Effector memory CD8-positive, alpha-beta T cell (primary cell): ENCODE measurements at places on chromosomes 1 and 21.
A peak's percentile ranks its signal among the peaks of the same experiment; 100 is the strongest.

DNA sequence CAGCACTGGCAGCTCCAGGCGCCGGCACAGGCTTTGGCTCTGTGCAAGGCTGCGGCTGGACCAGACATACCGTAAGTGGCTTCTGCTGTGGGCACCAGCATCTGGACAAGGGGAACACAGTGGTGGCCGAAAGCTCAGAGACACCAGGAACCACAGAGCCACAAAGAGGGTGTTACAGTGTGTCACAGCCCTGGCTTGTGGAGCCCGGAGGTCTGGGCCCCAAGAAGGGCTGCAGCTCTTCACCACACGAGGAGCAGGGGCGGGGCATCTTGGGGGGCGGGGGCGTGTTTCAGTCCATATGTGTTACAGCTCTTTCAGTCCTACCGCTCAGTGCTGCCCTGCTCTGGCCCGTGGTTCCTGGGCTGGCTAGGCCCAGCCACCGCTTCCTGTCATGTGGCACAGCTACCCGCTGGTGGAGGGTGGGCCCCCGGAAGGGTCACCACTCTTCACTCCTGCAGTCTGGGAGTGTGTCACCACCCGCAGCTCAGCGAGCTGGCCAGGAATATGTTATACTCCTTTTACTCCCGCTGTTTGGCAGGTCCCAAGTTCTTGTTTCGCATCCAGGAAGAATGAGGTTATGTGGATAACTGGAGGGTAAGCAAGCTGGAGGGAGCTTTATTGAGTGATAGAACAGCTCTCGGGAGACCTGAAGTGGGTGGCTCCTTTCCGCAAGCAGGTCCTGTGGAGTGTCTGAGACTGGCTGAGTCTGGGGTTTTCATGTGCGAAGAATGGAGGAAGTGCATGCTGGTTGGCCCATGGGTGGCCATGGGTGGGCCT, 3.3 kb upstream of the LSM10 start:
- DNase-seq: peak; percentile 34

DNA sequence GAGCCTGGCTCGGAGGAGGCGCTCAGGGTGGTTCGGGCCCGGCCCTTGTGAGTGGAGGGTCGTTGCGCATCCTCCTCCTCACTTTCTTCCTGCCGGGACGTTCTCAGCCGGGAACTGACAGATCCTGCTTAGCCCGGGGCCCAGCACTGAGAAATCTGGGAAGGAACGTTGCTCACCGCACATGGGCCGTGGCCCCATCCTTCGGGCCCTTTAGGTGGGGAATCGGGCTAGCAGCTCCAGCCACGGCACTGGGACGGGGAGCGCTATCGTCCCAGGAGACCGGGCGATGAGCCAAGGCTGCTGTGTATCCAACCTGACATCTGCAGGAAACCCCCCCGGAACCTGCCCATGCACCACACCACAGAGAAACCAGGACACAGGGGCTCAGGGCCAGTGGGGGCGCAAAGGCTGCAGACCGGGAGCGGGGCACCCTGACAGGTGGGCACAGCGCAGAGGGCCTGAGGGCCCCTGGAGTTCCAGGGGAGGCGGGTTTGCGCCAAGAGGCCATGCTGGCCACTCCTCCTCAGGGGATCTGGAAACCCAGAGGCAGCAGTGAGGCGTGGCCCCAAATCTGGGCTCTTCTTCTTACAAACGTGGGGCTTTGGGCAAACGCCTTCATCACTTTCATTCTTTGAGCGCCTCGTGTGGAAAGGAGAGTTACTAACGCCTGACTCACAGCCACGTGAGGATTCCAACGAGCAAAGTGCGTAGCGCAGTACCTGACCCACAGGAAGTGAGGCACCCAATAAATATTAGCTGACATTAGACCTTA, at the start of gene SH2D5:
TSS of gene SH2D5 (minus strand) at position 116 of the 772 bp plus-strand sequence. CDS start 4,659 bp downstream, outside the sequence.
- peak; percentile 56 for DNase-seq

GRCh38 chr1:55087439-55087838, 48.1 kb downstream of the PCSK9 start:
- DNase-seq: no peak

DNA sequence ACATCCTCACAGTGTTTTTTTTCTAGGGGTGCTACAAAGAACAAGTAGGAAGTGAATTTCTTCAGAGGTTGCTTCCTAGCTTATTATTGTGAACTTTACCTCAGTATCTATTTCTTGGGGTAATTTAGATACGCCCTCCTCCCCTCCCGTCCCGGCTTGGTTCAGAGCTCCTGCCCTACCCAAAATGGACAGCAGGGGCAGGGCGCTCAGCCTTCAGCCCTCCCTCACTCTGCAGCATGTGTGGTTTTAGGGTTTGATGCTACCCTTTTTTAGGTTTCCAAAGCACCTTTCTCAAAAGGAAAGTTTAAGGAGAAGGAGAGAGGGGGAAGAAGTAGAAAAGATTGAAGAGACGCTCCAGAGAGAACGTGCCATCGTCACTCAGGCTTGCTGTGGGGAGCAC, 16.9 kb upstream of the POGK start:
- DNase-seq: no peak

- DNase-seq: no peak
Measured at GRCh38 chr1:19204446-19205266, 5.4 kb downstream of the UBR4 start.

GRCh38 chr1:192147696-192148095, 10.6 kb upstream of the RGS18 start:
- DNase-seq: no peak
